ENCODE measurements at places on chromosomes 2 and 18. TPM values are rescaled to one million over a fixed set of nuclear protein-coding genes. Genes with fewer than 3 reads are reported as not detected.

PARD6G gene
- 14.4 TPM for total RNA-seq

RAB6C gene
- total RNA-seq: 0.07 TPM

PASK gene
- total RNA-seq: 80.9 TPM

ANKRD30BL gene
- 0.39 TPM for total RNA-seq

NXPH2 gene
- 0.92 TPM for total RNA-seq

DNA sequence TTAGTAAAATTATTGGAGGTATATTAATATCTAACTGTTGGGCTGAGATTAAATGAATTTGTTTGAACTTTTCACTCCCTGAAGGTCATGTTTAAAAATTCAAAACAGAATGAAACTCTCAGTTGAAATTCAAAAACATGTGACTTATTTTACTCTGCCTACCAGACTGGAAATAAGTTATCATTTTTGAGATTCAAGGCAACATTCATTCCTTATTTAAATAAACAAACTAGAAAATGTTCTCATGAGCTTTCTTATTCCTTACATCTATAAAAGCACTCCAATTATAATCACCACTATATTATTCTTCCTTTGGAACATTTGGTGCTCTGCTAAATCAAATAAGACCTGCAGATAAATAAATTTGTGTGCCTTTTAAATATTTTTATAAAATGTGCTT is 217.8 kb downstream of the CDH2 start:
- no peak for DNase-seq
- no peaks in the 10 kb centered on the region for H3K27me3 ChIP-seq
- H3K27ac ChIP-seq: no peak overlapping the region
- H3K4me1 ChIP-seq: peaks cover 1% of the 10 kb centered on the region
- no peak overlapping the region for H3K4me3 ChIP-seq

DNA sequence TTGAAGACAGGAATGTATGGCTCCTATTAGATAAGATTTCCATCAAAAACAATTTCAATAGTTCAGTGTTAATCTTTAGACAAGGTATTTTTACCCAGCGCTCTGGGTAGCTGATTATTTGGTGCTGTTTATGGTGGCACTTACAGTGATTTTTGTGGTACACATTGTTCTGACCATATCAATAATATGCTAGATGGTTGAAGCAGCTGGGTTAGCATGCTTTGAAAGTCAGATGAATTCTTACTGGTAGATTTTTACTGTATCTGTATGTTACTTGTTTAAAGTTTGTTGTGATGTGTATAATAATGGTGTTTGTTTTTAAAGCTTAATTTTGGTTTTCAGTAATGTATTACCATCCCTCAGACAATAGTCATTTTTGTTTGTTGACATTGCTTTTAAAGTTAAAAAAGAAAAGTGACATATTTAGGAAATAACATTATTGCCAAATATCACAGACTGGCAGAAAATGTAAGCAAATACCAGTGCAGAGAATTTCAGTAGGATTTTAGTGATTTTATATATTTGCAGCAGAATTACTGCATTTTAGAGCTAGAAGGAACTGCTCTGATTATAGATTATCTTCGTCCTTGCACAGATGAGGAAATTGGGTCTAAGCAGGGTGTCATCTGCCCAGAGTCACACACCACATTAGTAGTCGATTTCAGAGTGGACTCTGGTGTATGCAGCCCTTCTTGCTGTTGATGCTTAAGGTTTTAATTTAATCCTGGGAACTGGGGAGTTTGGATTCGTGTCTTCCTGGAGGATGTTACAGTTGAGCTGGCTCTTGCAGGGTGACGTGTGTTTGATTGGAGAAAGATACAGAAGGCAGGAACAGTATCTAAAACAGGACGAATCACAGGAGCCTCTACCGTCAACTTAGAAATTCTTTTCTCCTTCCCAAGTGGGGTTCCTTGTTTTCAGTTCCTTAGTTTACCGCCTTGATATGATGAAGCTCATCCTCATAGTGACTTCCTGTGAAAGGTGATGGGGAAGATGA is 6.6 kb downstream of the SOCS6 start:
- peaks cover 59% of the 10 kb centered on the region for H3K4me1 ChIP-seq
- H3K27ac ChIP-seq: peak overlapping the region; percentile 33
- no peaks in the 10 kb centered on the region for H3K36me3 ChIP-seq
- no peak for DNase-seq
- no peak overlapping the region for H3K4me3 ChIP-seq

DNA sequence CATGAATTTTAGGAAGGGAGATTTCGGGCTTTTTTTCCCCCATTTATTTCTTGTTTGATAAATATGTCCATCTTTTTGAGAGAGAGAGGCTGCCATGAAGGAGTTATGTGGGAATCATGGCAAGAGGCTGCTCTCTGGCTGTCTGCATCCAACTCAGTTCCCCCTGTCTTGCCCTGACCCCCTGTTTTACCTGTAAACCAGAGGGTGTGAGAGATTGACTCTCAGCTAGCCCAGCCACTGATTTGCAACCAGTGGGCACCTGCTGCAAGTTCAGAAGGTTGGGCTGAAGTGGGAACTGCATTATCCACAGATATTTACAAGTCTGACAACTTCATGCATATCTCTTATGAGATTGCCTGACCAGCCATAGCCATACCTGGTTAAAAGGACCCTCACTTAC is 625.4 kb upstream of the FANCL start:
- DNase-seq: no peak
- peaks cover 34% of the 10 kb centered on the region for H3K4me1 ChIP-seq
- H3K27ac ChIP-seq: no peak overlapping the region
- H3K36me3 ChIP-seq: no peaks in the 10 kb centered on the region

DNA sequence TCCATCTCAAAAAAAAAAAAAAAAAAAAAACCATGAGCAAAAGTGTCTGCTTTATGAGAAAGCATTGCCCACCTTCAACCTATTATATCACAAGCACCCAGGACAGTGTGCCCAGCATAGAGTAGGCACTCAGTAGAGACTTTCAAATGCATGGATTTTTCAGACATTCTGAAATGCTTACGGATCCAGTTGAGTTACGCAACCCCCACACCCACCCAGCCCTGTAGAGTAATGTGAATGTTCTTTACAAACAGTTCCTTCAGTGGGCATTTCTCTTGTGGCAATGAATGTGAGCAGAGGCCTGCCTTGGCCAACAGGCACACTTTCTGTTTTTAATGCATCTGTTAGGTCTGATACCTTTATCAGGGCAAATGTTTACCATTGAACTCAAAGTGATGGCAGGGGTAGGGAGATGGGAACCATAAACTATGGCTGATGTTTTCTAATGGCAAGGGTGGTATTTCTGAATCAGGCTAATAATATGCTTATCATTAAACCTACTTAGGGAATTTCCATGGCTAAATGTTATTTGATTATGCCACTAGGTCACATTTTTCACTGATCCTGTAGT is 65.0 kb upstream of the RPL31 start:
- no peak for DNase-seq
- H3K4me3 ChIP-seq: no peak overlapping the region
- H3K36me3 ChIP-seq: no peaks in the 10 kb centered on the region

DNA sequence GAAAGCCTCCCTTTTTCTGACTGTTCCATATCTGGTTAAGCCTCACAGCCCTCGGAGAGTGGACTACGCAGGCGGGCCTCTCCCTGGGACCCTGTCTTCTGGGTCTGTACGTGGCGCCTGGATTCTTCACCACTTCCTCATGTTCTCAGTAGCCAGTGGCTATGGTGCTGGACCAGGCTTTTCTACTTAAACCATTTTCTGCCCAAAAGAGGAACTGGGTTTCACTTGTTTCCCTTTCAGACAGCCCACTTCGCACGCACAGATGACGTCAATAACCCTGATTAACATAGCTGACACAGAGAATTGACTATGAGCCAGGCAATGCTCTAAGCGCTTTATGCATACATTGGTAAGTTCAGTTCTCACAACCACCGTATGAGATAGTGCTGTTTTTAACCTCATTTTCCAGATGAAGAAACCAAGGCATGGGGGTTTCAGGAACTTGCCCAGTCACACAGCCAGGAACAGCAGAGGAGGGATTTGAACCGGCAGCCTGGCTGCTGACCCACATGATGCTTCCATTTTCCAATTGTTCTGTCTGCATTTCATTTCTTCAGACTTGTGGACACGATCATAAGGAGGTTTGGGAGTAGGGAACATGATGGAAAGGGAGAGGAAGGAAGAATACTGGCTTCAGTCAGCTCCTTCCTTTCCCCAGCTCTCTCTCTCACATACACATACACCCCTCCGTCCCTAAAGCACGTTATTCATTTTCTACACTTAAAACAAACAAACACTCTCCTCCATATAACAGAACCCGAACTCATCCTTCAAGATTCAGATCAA is 41.7 kb downstream of the MYOM1 start:
- no peaks in the 10 kb centered on the region for H3K27me3 ChIP-seq
- H3K36me3 ChIP-seq: no peaks in the 10 kb centered on the region
- H3K27ac ChIP-seq: no peak overlapping the region
- H3K4me3 ChIP-seq: no peak overlapping the region

DNA sequence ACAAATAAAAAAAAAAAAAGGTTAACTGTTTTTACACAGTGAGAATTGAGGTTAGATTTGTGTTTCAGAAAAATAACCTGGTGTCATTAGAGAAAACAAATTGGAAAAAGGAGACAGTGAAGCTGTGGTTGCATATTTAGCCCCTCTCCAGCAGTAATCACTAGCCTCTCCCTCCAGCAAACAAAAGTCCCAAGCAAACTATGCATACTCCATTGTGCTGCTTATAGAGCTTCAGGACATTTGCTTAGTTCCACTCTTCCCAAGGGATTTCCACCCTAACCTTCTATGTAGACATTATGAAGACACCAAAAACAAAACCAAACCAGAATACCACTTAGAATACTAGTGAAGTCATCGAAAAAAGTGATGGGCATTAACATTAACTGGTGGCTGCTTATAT is 534.2 kb upstream of the CDH2 start:
- H3K27me3 ChIP-seq: no peaks in the 10 kb centered on the region
- DNase-seq: no peak
- H3K4me3 ChIP-seq: no peak overlapping the region
- peaks cover 58% of the 10 kb centered on the region for H3K4me1 ChIP-seq
- peak overlapping the region; percentile 31 for H3K27ac ChIP-seq
- no peaks in the 10 kb centered on the region for H3K36me3 ChIP-seq

DNA sequence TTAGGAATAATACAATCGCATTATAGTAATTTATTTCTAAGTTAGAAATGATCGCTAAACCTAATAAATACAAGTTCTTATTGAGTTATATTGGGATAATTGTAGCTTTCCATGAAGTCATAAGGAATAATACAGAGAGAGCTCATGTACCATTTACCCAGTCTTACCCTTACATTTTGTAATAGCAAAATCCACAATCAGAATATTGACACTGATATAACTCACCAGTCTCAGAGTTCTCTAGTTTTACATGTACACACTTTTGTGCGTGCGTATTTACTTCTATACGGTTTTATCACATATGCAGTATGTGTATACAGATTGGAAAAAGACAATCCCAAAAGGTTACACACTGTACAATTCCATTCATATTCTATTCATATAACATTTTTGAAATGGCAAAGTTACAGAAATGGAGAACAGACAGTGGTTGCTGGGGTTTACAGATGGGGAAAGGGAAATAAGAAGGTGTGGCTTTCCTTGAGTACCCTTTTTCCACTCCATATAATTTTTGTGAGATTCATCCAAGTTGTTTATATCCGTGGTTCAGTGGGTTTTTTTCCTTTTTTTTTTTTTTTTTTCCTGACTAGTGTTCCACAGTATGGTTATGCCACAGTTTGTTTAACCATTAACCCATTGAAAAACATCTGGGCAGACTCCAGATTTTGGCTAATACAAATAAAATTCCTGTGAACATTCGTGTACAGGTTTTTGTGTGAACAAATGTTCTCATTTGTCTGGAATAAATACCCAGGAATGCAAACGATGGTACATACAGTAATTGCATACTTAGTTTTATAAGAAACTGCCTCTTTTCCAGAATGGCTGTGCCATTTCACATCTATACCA is 117.2 kb downstream of the HNMT start:
- no peak overlapping the region for H3K27ac ChIP-seq
- no peak overlapping the region for H3K4me3 ChIP-seq
- H3K4me1 ChIP-seq: no peaks in the 10 kb centered on the region
- H3K27me3 ChIP-seq: no peaks in the 10 kb centered on the region
- DNase-seq: no peak
- H3K36me3 ChIP-seq: no peaks in the 10 kb centered on the region

DNA sequence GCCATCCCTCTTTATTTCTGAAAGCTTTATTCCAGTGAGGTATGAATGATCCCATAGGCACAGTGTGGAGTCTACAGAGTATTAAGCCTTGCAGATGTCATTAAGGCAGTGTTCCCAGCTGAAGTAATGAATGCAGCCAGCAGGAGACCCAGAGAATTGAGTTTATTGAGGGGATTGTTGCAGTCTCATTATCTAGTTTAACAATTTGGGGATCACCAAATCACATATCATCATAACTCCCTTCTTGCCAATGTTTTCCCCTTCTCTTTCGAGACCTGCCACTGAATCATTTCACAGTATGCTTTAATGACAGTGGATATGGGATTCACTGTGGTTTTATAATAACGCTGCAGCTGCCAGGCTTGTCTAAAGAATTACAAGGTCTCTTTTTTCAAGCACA is 249.3 kb upstream of the FSHR start:
- no peaks in the 10 kb centered on the region for H3K27me3 ChIP-seq
- no peaks in the 10 kb centered on the region for H3K36me3 ChIP-seq
- peaks cover 35% of the 10 kb centered on the region for H3K4me1 ChIP-seq
- no peak for DNase-seq
- H3K4me3 ChIP-seq: no peak overlapping the region
